ENCODE measurements at places on chromosomes 11 and 22.

GRCh38 chr22:28043266-28043665, 124.2 kb upstream of the PITPNB start:
- DNase-seq: no peak

DNA sequence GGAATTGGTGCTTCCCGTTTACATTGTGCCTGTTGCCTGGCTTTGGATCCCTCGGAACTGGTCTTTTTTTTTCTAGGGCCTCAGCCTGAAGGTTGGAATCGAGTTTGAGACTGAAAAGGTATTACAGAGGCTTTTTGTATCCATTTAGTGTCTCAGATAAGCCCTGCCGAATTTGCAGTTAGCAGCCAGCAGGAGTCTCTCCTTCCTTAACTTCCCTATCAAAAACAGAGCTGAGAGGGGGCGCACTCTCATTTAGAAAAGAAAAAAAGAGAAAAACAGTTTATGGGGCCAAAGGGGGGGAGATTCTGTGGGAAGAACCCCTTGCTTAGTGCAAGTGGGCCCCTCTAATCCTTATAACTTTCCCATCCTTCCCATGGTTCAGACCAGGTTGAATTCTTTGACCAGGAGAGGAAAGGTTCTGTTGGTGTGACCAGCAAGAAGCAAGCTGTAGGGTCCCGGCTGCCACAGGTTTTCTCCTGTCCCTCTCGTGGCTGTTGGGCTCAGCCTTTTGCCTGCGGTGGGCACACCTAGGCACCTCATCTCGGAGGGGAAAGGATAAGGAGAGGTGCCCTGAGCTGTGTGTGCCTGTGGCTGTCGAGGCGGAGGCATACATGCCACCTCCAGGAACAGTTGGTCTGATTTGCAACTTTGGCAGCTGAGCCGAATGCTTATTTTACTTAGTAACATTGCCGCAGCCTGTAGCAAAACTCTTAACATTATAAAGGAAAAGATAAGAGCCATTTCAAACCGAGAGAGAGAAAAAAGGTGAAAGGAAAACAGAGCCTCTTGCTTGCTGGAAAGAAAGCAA, 565.0 kb upstream of the CNTN5 start:
- no peak for DNase-seq

DNA sequence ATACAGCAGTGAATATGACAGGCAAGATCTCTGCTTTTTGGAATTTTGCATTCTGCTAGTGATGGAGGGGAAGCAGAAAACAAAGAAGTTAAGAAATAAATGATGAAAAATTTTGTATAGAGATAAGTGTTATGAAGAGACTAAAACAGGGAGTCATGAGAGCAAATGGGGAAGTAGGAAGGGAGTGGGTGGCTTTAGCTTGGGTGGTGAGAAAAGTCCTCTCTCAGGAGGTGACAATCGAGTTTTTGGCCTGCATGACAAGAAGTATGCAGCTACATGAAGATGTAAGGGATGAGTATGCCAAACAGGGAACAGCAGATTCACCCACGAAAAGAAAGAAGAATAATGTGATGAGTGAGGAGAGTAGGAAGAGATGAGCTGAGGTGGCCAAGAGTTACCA, 80.7 kb upstream of the MPPED2 start:
- DNase-seq: no peak

- DNase-seq: no peak
Measured at GRCh38 chr11:125947419-125948277, 1.8 kb downstream of the VSIG10L2 start.

DNA sequence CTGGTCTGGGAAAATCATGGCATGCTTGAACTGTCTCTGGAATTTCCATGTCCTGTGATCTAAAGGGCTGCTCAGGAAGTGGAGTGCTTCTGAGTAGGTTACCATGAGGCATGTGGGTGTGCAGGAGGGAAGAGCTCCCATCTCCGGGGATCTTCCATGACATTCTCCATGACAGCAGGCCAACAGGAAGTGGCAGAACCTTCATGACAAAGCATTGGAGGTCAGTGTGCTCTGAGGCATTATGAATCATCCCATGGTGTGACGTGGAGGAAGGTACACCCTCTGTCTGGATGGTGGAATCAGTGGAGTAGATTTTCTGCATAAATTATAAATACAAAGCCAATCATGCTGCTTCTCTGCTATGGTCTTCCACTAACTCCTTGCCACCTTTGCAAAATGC, 139.6 kb upstream of the E2F8 start:
- DNase-seq: no peak

DNA sequence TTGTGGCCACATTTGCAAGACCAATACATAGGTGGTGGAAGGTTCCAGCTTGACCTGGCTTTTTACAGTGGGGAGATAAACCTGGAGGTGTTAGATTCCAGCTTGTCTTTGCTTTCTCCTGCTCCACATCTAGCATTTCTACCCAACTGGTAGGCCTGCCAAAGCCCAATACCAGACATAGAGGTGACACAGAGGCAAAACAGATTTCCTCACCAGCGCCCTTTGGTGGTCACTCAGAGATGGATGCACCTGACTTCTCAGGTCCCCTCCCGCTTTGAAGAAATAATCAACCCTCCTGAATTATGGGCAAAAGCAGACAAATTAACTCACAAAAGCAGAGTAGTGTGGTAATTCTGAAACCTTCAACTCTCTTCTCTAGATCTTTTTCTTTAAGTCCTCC, 1356.2 kb downstream of the FAM181B start:
- DNase-seq: no peak
